WTC11 (cell line): ENCODE measurements at places on chromosomes 7 and 10.

GRCh38 chr10:104472957-104473745 lies 119.5 kb downstream of the CFAP58 start:
- no peaks in the 10 kb centered on the region for H3K36me3 ChIP-seq
- peaks cover 8% of the 10 kb centered on the region; the same call in 1 of the 2 replicates for H3K4me1 ChIP-seq
- H3K27me3 ChIP-seq, result no peaks in the 10 kb centered on the region; the same call in 1 of the 2 replicates

GRCh38 chr7:157685430-157686284 lies 348.9 kb downstream of the DNAJB6 start:
- peaks cover 27% of the 10 kb centered on the region for H3K4me1 ChIP-seq
- peaks cover 4% of the 10 kb centered on the region; the same call in 1 of the 2 replicates for H3K36me3 ChIP-seq
- H3K4me3 ChIP-seq, result peak overlapping the region; percentile 31; the same call in 1 of the 2 replicates
- H3K27ac ChIP-seq, result no peak overlapping the region

DNA sequence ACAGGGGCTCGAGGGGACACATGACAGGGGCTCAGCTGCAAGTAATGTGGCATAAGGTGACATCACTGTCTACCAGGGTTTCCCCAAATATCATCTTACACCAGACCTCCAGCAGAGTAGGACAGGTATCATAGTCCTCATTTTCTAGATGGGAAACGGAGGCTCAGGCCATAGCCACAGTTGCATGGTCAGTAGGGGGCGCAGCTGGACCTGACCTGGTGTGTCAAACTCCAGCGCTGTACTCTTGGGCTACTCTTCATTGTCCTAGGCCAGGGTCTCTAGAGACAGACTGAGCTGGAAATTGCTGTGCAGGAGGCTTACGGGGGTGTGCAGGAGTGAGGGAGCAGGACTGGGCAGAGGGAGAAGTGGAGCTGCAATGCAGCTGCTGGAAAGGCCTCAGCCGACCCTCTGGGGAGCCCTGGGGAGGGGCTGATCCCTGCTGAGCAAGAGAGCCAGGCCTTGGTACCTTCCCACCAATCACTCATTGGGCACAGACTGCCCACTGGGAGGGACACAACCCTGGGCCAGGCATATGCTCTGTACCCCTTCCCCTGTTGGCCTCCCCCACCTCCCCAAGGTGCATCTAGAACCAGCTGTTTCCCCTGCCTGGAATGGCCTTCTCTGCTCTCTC lies 89.9 kb downstream of the CDH23 start:
- peak; percentile 90 for DNase-seq
- no peak overlapping the region for H3K27ac ChIP-seq
- peaks cover 13% of the 10 kb centered on the region for H3K36me3 ChIP-seq
- peaks cover 11% of the 10 kb centered on the region for H3K27me3 ChIP-seq
- no peak overlapping the region for H3K4me3 ChIP-seq
- H3K4me1 ChIP-seq, result peaks cover 3% of the 10 kb centered on the region; the same call in 1 of the 2 replicates

DNA sequence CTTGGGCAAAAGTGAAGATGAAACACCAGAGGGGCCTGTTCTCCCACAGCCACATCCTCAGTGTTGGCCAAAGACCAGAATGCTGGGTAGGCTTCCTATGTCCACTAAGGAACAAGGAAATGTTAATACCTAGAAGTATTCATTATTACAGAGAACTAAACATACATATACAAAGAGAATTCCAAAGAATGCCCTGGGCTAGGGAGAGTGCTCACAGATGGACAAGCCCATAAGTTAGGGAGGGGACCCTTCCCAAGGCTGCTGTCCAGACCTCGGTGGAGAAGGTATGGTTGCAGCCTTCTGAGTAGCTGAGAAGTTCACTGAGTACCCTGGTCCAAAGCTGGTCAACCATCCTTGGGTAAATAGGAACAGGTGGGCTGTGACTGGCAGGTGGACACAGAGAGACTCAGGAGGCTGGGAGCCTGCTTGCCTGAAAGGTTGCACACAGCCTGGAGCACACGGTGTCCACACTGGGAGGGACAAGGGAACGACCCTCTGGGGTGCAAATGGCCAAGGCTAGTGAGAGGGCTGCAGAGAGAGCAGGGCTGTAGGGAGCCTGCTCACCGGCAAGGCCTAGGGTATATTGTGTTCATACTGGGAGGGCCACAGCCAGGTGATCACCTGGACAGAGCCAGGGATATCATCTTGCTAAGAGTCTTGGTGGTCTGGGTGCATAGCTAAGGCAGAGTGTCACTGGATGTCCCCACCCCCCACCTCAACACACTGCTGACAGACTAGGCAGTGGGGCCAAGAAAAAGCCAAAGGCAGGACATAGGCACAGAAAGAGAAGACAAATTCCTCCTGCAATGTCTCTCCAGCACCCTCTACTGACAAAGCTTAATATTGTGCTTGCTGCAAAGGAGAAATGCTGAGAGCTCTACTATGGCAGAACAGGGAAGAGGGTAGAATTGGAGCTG lies 40.3 kb downstream of the CPVL start:
- H3K27me3 ChIP-seq, result no peaks in the 10 kb centered on the region
- no peak overlapping the region for H3K27ac ChIP-seq
- no peaks in the 10 kb centered on the region; the same call in 1 of the 2 replicates for H3K4me1 ChIP-seq
- peaks cover 10% of the 10 kb centered on the region for H3K36me3 ChIP-seq
- peak; percentile 34 for DNase-seq
- H3K4me3 ChIP-seq, result no peak overlapping the region

- no peak overlapping the region for H3K4me3 ChIP-seq
- no peak for DNase-seq
- H3K36me3 ChIP-seq, result no peaks in the 10 kb centered on the region
- H3K27me3 ChIP-seq, result no peaks in the 10 kb centered on the region
- no peaks in the 10 kb centered on the region for H3K4me1 ChIP-seq
Observed at GRCh38 chr10:126331101-126331500, 57.2 kb downstream of the ADAM12 start.

DNA sequence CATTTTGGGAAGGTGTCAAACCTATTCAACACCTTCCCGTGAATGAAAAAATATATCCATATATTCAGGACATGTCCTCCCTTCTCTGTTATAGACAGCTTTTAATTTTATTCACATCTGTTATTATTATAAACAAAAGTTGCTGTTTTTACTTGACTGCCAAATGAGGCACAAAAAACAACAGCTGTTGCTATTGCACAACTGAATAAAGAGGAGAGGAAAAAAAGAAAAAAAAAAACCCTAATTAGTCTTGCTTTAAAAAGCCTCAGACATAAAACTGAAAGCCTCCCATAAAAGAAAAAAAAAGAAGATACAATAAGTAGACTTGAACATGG lies 153.4 kb downstream of the BMPER start:
- H3K27me3 ChIP-seq, result no peaks in the 10 kb centered on the region
- no peak overlapping the region for H3K4me3 ChIP-seq
- no peak overlapping the region for H3K27ac ChIP-seq

DNA sequence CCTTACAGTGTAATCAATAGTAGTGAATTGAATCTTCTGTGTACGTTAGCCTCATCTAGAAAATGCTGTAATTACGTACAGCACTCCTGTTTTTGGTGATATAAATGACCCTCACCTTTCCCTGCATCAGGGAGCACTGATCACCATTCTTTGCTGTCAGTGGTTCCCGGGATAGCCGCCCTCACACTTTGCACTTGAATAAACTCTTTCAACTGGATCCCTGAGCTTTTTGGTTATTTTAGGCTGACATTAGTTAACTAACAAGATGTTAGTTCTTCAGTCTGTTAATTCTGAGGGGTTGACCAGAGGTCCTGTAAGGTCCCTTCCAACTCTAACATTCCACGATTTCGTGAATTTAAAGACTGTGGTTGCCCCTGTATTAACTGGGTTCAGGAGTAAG lies 23.4 kb upstream of the ZC3HAV1 start:
- H3K4me1 ChIP-seq, result peaks cover 22% of the 10 kb centered on the region
- DNase-seq, result no peak
- H3K36me3 ChIP-seq, result no peaks in the 10 kb centered on the region
- H3K4me3 ChIP-seq, result peak overlapping the region; percentile 81
- H3K27me3 ChIP-seq, result no peaks in the 10 kb centered on the region; the same call in 1 of the 2 replicates
- no peak overlapping the region for H3K27ac ChIP-seq

DNA sequence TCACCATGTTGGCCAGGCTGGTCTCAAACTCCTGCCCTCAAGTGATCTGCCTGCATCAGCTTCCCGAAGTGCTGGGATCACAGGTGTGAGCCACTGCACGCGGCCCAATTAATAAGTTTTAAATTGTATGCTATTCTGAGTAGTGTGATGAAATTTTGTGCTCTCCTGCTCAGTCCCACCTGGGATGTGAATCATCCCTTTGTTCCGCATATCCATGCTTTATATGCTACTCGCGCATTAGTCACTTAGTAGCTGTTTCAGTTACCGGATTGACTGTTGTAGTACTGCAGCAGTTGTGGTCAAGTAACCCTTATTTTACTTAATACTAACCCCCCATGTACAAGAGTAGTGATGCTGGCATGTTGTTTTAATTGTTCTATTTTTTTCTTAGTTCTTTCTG lies 47.3 kb upstream of the OIT3 start:
- H3K27ac ChIP-seq, result no peak overlapping the region
- DNase-seq, result no peak
- no peak overlapping the region for H3K4me3 ChIP-seq
- peaks cover 6% of the 10 kb centered on the region for H3K36me3 ChIP-seq

DNA sequence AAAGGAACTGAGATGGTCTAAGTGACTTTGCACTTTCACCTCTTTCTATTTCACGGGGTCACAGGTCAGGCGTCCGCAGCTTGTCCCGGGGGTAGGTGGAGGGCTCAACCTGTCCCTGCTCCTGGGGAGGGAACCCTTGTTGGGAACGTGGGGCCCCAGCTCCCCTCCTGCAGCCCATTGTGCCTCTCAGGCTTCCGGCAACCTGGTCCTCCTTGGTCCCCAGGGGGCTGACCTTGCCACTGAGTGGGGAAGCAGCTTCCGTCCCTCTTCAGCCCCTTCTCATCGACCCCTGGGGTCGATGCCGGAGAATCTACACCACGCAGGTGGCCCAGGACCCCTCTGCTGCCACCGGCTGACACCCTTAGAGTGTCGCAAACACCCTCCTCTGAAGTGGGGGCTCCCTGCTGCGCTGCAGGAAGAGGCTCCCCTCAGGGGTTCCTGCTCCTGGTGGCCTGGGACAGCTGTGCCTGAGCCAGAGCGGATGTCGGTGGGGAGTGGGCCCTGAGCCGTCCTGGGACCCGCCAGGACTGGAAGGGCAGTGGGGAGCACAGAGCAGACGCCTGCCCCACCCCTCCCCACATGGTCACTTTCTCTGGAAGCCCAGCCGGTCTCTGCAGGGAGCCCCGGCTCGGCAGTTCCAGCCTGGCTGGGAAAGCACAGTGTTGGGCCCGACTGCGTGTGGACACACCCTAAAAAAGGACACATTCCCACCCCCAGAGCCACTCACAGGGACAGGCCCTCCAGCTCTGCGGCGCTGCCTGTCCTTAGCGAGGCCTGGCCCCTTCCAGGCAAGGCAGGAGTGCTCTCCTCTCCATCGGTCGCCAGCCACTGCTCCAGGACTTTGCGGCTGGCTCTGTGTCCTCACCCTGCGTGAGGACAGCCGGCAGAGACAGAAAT lies 357.5 kb upstream of the SHH start:
- H3K4me3 ChIP-seq, result no peak overlapping the region
- H3K36me3 ChIP-seq, result peaks cover 15% of the 10 kb centered on the region
- no peak for DNase-seq
- H3K4me1 ChIP-seq, result no peaks in the 10 kb centered on the region

DNA sequence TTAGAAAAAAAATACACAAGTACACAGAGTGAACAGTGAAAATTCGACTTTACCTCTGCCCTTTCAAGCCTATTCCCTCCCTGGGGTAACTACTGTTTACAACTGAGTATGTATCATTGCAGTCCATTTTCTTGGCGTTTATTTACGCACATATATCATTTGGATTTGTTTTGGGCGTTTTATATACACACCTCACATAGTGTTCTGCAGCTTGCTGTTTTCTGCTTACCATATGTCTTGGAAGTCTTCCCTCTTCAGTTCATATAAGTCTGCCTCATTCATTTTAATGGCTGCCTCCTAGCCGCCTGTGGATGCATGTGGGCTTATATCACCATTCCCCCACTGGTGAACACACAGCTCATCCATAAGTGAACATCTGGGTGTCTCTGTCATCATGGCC lies 41.6 kb upstream of the COL13A1 start:
- no peak overlapping the region for H3K4me3 ChIP-seq
- H3K4me1 ChIP-seq, result no peaks in the 10 kb centered on the region
- H3K36me3 ChIP-seq, result no peaks in the 10 kb centered on the region
- no peak overlapping the region for H3K27ac ChIP-seq

DNA sequence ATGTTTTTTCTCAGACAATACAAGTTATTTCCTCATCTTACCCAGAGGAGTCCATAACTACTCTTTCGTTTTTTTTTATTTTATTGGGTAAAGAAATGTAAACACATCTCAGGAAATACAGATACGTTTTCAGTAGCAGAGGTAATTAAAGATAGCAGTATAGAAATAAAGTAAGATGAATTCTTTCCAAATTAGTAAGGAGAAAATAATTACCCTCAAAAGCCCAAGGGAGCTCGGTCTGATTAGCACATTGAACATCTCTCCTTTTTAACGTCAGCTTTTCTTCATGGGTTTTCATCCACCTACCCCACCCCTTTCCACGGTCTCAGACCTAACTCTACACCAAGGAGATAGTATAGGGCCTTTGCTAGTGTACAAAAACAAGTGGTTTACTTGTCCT lies 294.2 kb downstream of the GRID1 start:
- no peaks in the 10 kb centered on the region for H3K4me1 ChIP-seq
- H3K27me3 ChIP-seq, result no peaks in the 10 kb centered on the region
- H3K4me3 ChIP-seq, result no peak overlapping the region
- DNase-seq, result no peak

DNA sequence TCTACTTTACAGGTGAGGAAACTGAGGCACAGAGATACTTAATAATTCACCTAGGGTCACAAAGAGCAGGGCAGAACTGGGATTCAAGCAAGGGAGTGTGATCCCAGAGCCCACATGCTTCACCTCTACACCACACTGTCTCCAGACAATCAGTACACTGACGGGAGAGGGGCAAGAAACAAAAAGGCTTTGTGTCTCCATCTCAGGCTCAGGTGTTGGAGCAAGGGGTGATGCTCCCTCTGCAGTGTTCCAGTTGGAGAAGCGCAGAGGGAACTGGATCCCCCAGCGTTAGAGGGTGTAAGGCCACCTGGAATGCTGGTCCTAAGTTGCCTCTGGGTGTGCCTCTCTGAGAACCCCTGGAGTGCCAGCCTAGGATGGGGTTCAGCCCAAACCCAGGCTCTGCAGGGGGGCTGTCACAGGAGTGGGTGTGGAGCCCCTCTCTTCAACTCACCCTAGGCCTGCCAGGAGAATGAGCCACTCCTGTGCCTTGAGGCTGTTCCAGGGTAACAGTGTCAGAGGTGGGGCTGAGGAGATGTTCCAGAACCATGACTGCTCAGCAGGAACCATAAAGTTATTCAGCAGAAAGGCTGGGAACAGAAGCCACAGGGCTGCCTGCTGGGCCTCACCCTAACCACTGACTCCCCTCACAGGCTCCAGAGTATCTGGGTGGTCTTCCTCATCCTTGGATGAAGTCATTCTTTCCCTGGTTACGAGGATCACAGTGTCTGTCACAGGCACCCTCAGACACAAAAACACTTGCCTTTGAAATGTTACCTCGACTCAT lies 5.5 kb downstream of the RBP4 start:
- peaks cover 20% of the 10 kb centered on the region for H3K4me1 ChIP-seq
- DNase-seq, result no peak
- H3K27me3 ChIP-seq, result peaks cover 23% of the 10 kb centered on the region
- H3K36me3 ChIP-seq, result no peaks in the 10 kb centered on the region

- no peak overlapping the region for H3K4me3 ChIP-seq
- H3K27me3 ChIP-seq, result no peaks in the 10 kb centered on the region; the same call in 1 of the 2 replicates
- H3K27ac ChIP-seq, result no peak overlapping the region
- DNase-seq, result no peak
- H3K36me3 ChIP-seq, result no peaks in the 10 kb centered on the region
- peaks cover 26% of the 10 kb centered on the region for H3K4me1 ChIP-seq
Observed at GRCh38 chr10:69242040-69242851, 22.1 kb downstream of the HKDC1 start.

GRCh38 chr7:111756687-111757178 lies 194.4 kb upstream of the IMMP2L start:
- peak overlapping the region; percentile 5; the same call in 1 of the 2 replicates for H3K27ac ChIP-seq
- H3K4me3 ChIP-seq, result peak overlapping the region; percentile 30
- peaks cover 16% of the 10 kb centered on the region for H3K4me1 ChIP-seq
- DNase-seq, result peak; percentile 47
